Upper lobe of right lung (tissue), 1 donor: ENCODE measurements at places on chromosomes 6 and 20. TPM values are rescaled to one million over a fixed set of nuclear protein-coding genes. Genes with fewer than 3 reads are reported as not detected.

CRISP3 gene
- total RNA-seq, result not detected

DEFB124 gene
- total RNA-seq, result not detected

CLPSL1 gene
- not detected for total RNA-seq

KHDC1L gene
- not detected for total RNA-seq

TMEM200A gene
- total RNA-seq, result 5.9 TPM

KCNG1 gene
- not detected for total RNA-seq

MMP24 gene
- 13.0 TPM for total RNA-seq

SLC32A1 gene
- not detected for total RNA-seq

DNA sequence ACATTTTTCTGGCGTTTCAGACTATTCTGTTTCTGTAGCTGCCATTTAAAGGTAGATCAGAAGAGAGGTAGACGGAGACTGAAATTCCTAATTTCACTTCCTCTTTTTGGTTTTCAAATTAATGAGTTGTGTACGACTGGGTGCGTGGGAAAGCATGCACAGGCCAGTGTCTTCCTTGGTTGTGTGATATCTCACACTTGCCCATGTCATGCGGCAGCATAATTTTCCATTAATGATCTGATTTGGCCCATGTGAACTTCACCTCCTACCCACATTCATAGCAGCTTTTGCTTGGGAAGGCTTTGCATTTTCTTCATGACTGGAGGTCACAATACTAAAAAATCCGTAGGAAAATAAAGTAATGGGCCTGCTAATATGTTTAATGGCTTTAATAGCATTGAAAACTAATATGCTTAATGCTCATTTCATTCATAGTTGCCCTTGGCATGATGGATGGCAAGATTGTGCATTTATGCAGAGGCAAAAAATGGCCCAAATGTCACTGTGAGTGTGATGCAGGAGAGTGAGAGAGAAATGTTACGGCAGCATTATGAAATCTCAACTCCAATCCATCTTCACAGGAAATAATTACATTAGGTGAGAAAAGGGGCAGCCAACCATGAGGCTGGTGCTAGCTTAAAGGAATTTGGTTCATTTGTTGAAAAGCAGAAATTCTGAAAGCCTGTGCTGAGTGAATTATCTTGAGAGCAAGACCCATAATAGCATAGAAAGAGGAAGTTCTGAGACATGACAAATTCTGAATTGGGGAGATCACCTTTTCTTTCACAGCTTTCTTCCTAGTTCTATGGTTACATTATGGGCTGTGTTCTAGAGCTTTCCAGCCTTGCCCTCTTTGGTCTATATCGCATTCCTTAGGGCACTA, 69.0 kb upstream of the UST start:
- H3K4me3 ChIP-seq, result no peak overlapping the region
- H3K27me3 ChIP-seq, result no peaks in the 10 kb centered on the region
- no peaks in the 10 kb centered on the region for H3K36me3 ChIP-seq
- H3K27ac ChIP-seq, result no peak overlapping the region

GRCh38 chr6:153058291-153058690, 55.8 kb upstream of the MTRF1L start:
- no peaks in the 10 kb centered on the region for H3K27me3 ChIP-seq
- no peaks in the 10 kb centered on the region for H3K36me3 ChIP-seq
- H3K4me1 ChIP-seq, result no peaks in the 10 kb centered on the region
- DNase-seq, result no peak
- H3K27ac ChIP-seq, result no peak overlapping the region
- H3K4me3 ChIP-seq, result no peak overlapping the region

DNA sequence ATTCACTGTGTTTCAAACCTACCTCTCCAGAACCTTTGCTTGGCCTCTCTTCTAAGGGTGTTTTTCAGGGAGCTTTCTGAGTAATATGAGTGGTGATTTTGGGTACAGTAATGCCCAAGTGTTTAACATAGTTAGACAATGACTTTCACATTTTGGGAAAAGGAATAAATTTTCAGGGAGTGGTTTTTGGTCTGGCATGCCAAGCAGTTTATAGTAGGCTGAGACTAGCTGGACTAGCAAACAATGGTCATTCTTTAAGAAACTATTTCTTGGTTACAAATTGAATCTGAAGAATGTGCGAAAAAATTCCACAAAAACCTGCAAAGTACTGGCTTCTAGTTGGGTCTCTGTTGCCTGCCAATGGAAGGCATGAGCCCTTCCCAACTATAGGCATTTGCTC, 15.4 kb downstream of the FNDC1 start:
- H3K27me3 ChIP-seq, result no peaks in the 10 kb centered on the region
- no peaks in the 10 kb centered on the region for H3K4me1 ChIP-seq
- H3K27ac ChIP-seq, result no peak overlapping the region
- no peak overlapping the region for H3K4me3 ChIP-seq

- H3K4me3 ChIP-seq, result no peak overlapping the region
- no peaks in the 10 kb centered on the region for H3K27me3 ChIP-seq
- no peak overlapping the region for H3K27ac ChIP-seq
- no peaks in the 10 kb centered on the region for H3K4me1 ChIP-seq
Measured at GRCh38 chr20:10007747-10008146, 27.0 kb upstream of the ANKEF1 start.

GRCh38 chr6:56959938-56960337, 5.0 kb downstream of the BEND6 start:
- no peak overlapping the region for H3K4me3 ChIP-seq
- H3K27ac ChIP-seq, result no peak overlapping the region
- no peaks in the 10 kb centered on the region for H3K36me3 ChIP-seq
- no peaks in the 10 kb centered on the region for H3K4me1 ChIP-seq

- no peaks in the 10 kb centered on the region for H3K4me1 ChIP-seq
- no peak overlapping the region for H3K4me3 ChIP-seq
- DNase-seq, result no peak
- no peaks in the 10 kb centered on the region for H3K36me3 ChIP-seq
Measured at GRCh38 chr20:63097336-63097831, 90.6 kb upstream of the BHLHE23 start.

GRCh38 chr6:33620158-33620855, 815 bp upstream of the ITPR3 start:
- no peaks in the 10 kb centered on the region for H3K27me3 ChIP-seq
- H3K27ac ChIP-seq, result peak overlapping the region; percentile 95
- peaks cover 8% of the 10 kb centered on the region for H3K36me3 ChIP-seq
- DNase-seq, result peak; percentile 86
- H3K4me1 ChIP-seq, result peaks cover 35% of the 10 kb centered on the region

GRCh38 chr20:53643031-53643832, 49.6 kb upstream of the ZNF217 start:
- H3K36me3 ChIP-seq, result no peaks in the 10 kb centered on the region
- DNase-seq, result no peak
- no peaks in the 10 kb centered on the region for H3K27me3 ChIP-seq
- peak overlapping the region; percentile 85 for H3K27ac ChIP-seq
- H3K4me1 ChIP-seq, result peaks cover 13% of the 10 kb centered on the region

DNA sequence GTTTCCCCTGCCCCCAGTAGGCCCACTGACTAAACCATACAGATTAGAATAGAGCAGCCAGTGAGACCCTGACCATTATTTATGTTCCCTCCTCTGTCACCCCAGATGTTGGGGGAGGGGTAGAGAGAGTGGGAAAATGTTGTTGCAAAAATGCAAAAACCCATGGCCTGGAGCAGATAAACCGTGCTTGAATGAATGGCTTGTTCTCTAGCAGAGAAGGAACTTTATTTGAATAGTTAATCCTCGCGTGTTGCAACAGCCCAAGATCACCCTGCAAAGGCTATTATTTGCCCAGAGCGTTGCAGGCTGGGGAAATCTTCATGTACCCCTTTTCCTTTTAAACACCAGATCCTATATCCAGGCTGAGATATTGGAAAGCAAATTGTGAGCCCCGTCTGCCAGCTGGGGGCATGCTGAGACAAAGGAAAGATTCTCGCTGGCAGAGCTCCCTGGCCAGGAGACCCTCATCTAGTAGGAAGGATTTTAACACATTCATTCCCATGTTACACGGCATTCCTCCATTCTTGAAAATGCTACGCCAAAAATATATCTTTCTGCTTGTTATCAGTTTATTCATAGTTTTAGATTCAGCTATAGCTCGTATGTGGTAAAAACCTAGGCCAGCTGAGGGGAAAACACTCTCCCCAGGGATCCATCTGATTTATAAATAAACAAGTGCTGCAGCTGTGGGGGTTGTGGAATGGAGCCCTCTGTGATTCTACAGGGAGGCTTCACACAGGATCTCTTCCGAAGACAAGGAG, 53.0 kb downstream of the LINC00237 start:
- no peaks in the 10 kb centered on the region for H3K4me1 ChIP-seq
- no peak for DNase-seq
- H3K27me3 ChIP-seq, result peaks cover 13% of the 10 kb centered on the region
- H3K4me3 ChIP-seq, result no peak overlapping the region
- H3K27ac ChIP-seq, result no peak overlapping the region
- H3K36me3 ChIP-seq, result no peaks in the 10 kb centered on the region

DNA sequence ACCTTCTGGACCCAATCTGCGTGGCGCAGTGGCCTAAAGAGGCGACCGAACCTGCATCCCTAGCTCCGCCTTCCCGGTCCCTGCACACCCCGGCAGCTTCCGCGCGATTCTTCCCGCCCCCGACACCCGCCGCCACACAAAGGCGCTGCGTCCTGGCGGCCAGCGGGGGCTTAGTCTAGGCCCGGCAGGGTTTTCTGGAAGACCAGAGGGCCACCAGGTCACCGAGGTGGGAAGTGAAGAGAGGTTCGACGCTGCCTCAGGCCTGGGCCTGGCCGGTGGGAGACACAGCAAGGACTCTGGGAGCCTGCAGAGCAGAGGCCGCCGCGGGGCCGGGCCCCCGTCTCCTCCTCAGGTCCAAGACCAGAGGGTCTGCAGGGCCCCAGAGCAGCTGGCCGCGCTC, 154.9 kb downstream of the OR2B2 start:
- H3K36me3 ChIP-seq, result no peaks in the 10 kb centered on the region
- H3K4me1 ChIP-seq, result peaks cover 9% of the 10 kb centered on the region
- H3K27ac ChIP-seq, result no peak overlapping the region
- DNase-seq, result peak; percentile 73
- H3K4me3 ChIP-seq, result peak overlapping the region; percentile 43
- peaks cover 20% of the 10 kb centered on the region for H3K27me3 ChIP-seq

DNA sequence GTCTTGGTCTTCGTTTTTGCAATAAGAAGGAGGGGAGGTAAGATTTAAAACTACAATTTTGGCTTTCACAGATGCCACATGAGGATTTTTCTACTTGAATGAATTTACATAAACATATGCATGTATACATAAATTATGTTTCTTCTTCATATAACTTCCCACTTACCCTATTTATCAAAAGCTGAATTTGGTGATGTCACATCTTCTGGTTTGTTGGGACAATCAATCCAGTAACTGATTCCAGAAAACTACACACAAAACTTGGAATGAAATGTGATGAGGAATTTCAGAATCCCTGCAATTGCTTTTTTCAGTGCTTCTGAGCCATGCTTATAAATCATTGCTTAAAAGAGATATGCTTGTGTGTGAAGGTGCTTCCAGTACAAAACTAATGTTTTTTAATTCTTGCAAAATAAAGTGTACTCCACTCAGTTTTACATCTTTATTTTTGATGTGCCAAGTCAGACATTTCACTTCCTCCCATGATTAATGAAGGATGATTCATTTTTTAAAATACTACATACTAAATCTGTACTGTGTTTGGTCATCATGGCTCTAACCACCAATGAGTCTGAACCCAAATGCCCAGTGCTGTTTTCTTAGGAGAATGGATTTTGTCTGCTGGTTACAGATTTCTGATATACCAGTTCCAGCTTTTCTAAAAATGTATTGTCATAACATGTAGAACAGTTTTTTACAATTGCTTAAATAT, 32.1 kb upstream of the RIN2 start:
- no peak overlapping the region for H3K27ac ChIP-seq
- H3K36me3 ChIP-seq, result no peaks in the 10 kb centered on the region
- no peak for DNase-seq
- H3K4me1 ChIP-seq, result no peaks in the 10 kb centered on the region

- H3K27me3 ChIP-seq, result no peaks in the 10 kb centered on the region
- no peak overlapping the region for H3K27ac ChIP-seq
- no peaks in the 10 kb centered on the region for H3K36me3 ChIP-seq
- no peak overlapping the region for H3K4me3 ChIP-seq
- DNase-seq, result no peak
Measured at GRCh38 chr6:100426744-100427338, 37.9 kb downstream of the SIM1 start.

GRCh38 chr6:135630789-135631376, 133.3 kb upstream of the AHI1 start:
- H3K36me3 ChIP-seq, result no peaks in the 10 kb centered on the region
- H3K27ac ChIP-seq, result no peak overlapping the region
- H3K4me1 ChIP-seq, result no peaks in the 10 kb centered on the region
- H3K27me3 ChIP-seq, result no peaks in the 10 kb centered on the region

DNA sequence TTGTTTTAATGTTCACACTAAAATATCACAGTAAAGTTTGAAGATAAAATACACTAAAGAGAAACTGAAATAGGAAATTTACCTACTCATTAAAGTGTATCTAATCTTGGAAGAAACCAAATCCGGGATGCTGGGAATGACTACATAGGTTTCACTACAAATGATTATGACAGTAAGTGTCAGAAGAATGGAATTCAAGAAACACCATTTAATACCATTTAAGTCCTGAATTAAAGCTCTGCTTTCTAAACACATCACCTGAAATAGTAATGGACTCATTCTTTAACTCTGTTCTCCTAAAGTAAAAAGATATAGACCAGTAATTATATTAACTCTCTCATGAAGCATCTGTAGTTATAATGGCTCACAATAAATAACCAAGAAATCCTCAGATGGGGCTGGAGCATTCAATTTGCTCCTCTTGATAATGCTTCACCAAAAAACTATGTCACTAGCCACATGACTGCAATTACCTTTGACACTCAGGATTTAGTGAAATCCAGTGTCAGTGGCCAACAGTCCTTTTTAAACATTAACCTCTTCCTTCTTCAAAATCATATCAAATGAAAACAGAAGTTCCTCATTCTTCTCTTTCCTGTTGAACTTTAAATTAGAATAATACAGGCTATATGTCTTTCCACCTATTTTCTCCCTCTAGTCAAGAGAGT, 41.4 kb downstream of the MAP7 start:
- H3K27ac ChIP-seq, result no peak overlapping the region
- H3K4me1 ChIP-seq, result peaks cover 4% of the 10 kb centered on the region
- H3K27me3 ChIP-seq, result no peaks in the 10 kb centered on the region
- no peaks in the 10 kb centered on the region for H3K36me3 ChIP-seq
- DNase-seq, result no peak
- H3K4me3 ChIP-seq, result no peak overlapping the region

- H3K36me3 ChIP-seq, result no peaks in the 10 kb centered on the region
- no peaks in the 10 kb centered on the region for H3K4me1 ChIP-seq
- H3K4me3 ChIP-seq, result no peak overlapping the region
- DNase-seq, result no peak
- peaks cover 3% of the 10 kb centered on the region for H3K27me3 ChIP-seq
Measured at GRCh38 chr6:40535110-40535818, 51.9 kb downstream of the LRFN2 start.

DNA sequence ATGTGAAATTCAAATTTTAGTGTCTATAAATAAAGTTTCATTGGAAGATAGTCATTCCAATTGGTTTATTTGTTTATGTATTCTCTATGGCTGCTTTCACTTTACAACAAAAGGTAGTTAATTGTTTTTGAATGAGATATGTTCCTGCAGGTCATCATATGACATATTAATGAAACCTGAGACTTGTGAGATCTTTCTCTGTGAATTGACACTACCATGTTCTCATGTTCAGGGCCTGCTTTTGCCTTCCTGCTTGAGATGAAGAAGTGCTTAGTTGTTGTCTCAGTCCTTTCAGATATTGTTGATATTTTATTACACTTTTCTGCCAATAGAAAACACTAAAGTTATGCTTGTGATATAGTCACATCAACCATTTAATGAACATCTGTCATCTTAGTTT, 132.5 kb downstream of the UTRN start:
- H3K27ac ChIP-seq, result no peak overlapping the region
- H3K4me3 ChIP-seq, result no peak overlapping the region
- peaks cover 20% of the 10 kb centered on the region for H3K4me1 ChIP-seq
